ENCODE measurements at places on chromosomes 4 and X. TPM values are rescaled to one million over a fixed set of nuclear protein-coding genes. Genes with fewer than 3 reads are reported as not detected.

- H3K36me3 ChIP-seq: no peaks in the 10 kb centered on the region
- DNase-seq: no peak
Measured at GRCh38 chr4:44186096-44186849, 262.3 kb downstream of the KCTD8 start.

DNA sequence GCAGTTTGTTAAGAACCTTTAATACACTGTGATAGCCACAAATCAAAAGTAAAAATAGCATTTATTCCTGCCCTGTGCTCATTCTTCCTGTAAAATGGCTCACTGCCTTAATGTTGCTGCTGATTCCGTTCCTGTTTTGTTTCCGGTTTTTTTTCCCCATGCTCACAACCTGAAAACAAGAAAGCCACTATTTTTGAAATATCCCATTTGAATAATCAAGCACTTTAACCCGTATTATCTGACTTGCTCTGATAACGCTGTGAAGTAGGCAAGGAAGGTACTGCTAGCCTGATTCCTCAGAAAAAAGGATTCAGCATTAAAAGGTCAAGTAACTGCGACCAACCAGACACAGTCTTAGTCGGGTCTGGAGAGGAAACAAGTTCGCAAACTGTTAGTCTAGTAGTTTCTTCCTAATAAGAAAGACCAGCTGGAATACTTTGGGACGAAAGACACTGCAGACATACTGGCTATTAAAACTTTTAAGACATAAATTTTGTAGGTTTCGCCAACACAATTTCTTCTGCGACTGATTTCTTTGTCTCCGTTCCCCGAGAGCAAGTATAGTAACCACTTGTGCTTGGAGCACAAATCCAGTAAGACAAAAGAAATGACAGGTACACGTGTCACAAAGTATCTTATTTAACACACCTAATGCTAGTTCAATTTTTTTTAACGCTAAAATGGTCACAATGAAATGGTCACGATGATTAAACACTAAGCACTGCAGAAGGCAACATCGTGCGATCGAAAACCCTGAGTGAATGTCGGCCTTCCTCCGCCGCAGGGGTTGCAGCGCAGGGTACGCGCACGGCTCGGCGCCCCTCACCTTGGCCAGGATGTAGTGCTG is 802 bp downstream of the COX18 start:
- H3K4me1 ChIP-seq: peaks cover 7% of the 10 kb centered on the region
- no peaks in the 10 kb centered on the region for H3K36me3 ChIP-seq
- DNase-seq: peak; percentile 29
- peak overlapping the region; percentile 93 for H3K27ac ChIP-seq
- peak overlapping the region; percentile 58 for H3K4me3 ChIP-seq

DNA sequence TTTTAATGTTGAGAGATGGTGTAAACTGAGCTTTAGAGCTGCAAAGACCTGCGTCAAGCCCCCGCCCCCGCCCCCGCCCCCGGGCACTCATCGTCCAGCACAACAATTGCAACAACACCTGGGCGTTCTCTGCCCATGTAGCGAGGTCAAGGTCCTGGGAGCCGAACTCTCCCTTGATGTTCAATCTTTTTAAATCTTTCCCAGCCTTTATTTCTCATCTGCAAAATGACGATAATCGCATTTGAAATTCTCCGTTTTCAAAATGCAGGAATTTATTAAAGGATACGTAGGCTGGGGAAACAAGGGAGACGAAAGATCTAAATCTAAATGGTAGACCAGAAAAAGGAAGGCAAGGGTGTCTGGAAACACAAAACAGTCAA is 648 bp upstream of the MSMO1 start:
- no peaks in the 10 kb centered on the region for H3K4me1 ChIP-seq
- H3K4me3 ChIP-seq: peak overlapping the region; percentile 93
- peak overlapping the region; percentile 91 for H3K27ac ChIP-seq
- peak; percentile 53 for DNase-seq

CFAP47 gene
- not detected for total RNA-seq

GRCh38 chr4:128847082-128847724 is 37.7 kb downstream of the JADE1 start:
- no peak overlapping the region for H3K4me3 ChIP-seq
- H3K27ac ChIP-seq: no peak overlapping the region
- no peaks in the 10 kb centered on the region for H3K36me3 ChIP-seq
- no peak for DNase-seq

GRCh38 chr4:139851639-139852038 is 186.0 kb downstream of the MGST2 start:
- DNase-seq: no peak
- no peak overlapping the region for H3K27ac ChIP-seq
- no peaks in the 10 kb centered on the region for H3K4me1 ChIP-seq
- H3K36me3 ChIP-seq: no peaks in the 10 kb centered on the region
- H3K4me3 ChIP-seq: no peak overlapping the region

- no peak for DNase-seq
- H3K36me3 ChIP-seq: no peaks in the 10 kb centered on the region
- H3K27ac ChIP-seq: no peak overlapping the region
- no peaks in the 10 kb centered on the region for H3K4me1 ChIP-seq
Measured at GRCh38 chrX:111047575-111047974, 48.4 kb upstream of the PAK3 start.

UGT8 gene
- total RNA-seq: 54.0 TPM

GRCh38 chr4:116400480-116400879 is 684.9 kb downstream of the TRAM1L1 start:
- DNase-seq: no peak
- H3K27me3 ChIP-seq: no peaks in the 10 kb centered on the region
- no peak overlapping the region for H3K4me3 ChIP-seq
- no peaks in the 10 kb centered on the region for H3K36me3 ChIP-seq
- no peak overlapping the region for H3K27ac ChIP-seq
- no peaks in the 10 kb centered on the region for H3K4me1 ChIP-seq

DKK2 gene
- total RNA-seq: not detected

FABP2 gene
- total RNA-seq: 36.3 TPM

ATG4A gene
- total RNA-seq: 15.7 TPM

MAMLD1 gene
- total RNA-seq: 0.49 TPM

PCDH18 gene
- total RNA-seq: 8.8 TPM

- no peaks in the 10 kb centered on the region for H3K36me3 ChIP-seq
- DNase-seq: no peak
- H3K27me3 ChIP-seq: no peaks in the 10 kb centered on the region
Measured at GRCh38 chr4:70508801-70509200, 9.6 kb upstream of the AMTN start.

- no peak for DNase-seq
- no peaks in the 10 kb centered on the region for H3K27me3 ChIP-seq
- H3K4me1 ChIP-seq: no peaks in the 10 kb centered on the region
- H3K36me3 ChIP-seq: no peaks in the 10 kb centered on the region
- H3K4me3 ChIP-seq: no peak overlapping the region
- H3K27ac ChIP-seq: no peak overlapping the region
Measured at GRCh38 chr4:182207830-182208396, 35.3 kb upstream of the TENM3 start.

PITX2 gene
- 0.64 TPM for total RNA-seq
